ENCODE measurements at places on chromosomes 2 and 18.

- DNase-seq: no peak
Observed at GRCh38 chr2:56537756-56538155, 354.0 kb downstream of the CCDC85A start.

- DNase-seq: no peak
Observed at GRCh38 chr18:37422116-37422515, 143.5 kb downstream of the CELF4 start.

DNA sequence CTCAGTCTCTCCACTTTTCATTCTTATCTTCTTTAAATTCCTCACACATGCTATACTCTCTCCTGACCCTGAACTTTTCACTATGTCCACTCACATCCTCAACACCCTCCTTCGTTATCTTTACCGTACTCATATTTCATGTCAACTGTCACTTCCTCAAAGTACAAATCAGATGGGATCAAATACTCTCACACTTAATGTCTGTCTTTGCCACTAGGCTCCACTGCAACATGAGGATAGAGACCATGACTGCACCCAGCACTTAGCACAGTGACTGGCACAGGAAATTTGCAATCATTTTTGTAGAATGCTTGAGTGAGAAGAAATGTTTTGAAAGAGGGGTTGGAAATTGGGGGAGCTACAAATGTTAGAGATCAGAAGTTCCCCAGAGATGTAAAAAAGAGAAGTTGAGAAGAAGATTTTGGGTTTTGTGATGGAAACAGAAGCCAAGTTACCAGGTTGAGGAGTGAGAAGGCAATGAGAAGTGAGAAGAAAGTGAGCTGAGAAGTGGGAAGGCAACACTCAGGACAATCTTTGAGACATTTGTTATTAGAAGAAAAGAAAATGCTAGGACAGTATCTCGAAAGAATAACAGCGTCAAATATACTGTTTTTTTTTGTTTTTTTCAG, 87.0 kb downstream of the CCDC141 start:
- no peak for DNase-seq

GRCh38 chr2:100802066-100802465, 17.9 kb upstream of the NPAS2 start:
- DNase-seq: no peak

GRCh38 chr2:78757191-78757590, 268.3 kb upstream of the REG3G start:
- no peak for DNase-seq

GRCh38 chr2:107592280-107592624, 234.4 kb upstream of the RGPD4 start:
- DNase-seq: no peak

DNA sequence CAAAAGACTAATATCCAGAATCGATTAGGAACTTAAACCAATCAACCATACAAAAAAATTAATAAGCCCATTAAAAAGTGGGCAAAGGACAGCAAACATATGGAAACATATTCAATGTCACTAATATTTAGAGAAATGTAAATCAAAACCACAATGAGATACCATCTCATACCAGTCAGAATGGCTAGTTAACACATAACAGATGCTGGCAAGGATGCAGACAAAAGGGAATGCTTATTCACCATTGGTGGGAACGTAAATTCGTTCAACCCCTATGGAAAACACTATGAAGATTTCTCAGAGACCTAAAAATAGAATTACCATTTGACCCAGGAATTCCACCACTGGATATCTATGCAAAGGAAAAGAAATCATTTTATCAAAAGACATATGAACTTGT, 468.2 kb upstream of the ST6GAL2 start:
- no peak for DNase-seq

DNA sequence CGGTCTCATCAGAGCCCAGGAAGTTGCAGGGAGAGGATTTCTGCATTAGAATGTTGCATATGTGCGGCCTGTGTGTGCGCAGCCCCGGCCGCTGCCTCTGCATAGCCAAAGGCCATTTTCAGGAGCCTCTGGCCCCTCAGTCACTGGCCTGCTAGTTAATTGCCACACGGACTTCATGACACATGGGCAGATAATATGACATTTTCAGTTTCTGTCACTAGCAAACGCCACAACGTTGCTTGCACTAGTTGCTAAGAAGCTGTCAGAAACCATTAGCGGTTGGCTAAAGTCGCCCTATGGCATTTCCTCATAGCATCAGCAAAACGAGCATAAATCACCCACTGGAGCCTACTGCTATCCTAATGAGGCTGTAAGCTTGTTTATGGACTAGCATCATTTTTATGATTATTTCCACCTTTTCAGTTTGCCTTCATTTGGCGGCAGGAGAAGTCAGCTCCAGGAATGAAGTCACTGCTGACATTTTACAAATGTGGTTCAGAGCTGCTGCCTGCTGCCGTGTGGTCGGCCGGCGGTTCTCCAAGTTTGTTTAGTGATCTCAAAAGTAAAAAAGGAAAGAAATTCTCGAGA, 73.7 kb downstream of the MEIS1 start:
- no peak for DNase-seq

DNA sequence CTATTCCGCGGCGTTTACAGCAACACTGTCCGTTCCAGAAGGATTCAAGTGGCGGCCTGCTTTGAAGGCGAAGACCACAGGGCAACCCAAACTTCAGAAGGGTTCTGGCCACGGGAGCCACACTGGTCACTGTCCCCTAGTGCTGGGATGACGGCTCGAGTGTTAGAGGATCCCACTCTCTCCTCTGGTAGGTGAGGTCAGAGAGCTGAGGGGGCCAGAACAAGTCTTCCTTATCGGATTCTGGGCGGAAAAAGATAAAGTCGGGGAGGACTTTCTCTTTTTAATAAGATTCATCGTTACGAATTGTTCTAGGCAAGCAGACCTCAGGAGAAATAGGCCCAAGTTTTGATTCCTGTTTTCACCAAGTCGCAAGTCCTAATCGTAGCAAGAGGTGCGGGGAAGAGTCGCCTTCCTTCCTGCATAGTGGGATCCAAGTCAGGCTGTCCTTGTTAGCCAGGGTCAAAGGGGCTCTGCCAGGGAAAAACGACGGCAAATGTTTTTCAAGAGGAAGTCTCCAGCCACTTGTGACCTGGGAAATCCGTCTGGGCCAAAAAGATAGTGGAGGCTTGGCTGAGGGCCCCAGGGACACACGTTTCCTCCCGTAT, 864 bp upstream of the MYL12A start:
- no peak for DNase-seq

GRCh38 chr2:229673676-229674075, 40.7 kb downstream of the DNER start:
- DNase-seq: no peak

GRCh38 chr2:226300196-226300886, 499.3 kb downstream of the IRS1 start:
- no peak for DNase-seq

DNA sequence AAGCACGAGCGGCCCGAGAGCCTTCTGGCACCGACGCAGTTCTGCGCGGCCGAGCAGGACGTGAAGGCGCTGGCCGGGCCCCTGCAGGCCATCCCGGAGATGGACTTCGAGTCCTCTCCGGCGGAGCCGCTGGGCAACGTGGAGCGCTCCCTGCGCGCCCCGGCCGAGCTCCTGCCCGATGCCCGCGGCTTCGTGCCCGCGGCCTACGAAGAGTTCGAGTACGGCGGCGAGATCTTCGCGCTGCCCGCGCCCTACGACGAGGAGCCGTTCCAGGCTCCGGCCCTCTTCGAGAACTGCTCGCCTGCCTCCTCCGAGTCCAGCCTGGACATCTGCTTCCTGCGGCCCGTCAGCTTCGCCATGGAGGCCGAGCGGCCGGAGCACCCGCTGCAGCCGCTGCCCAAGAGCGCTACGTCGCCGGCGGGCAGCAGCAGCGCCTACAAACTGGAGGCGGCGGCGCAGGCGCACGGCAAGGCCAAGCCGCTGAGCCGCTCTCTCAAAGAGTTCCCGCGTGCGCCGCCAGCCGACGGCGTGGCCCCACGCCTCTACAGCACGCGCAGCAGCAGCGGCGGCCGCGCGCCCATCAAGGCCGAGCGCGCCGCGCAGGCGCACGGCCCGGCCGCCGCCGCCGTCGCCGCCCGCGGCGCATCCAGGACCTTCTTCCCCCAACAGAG, 70.4 kb downstream of the ARHGEF33 start:
- DNase-seq: peak; percentile 85

DNA sequence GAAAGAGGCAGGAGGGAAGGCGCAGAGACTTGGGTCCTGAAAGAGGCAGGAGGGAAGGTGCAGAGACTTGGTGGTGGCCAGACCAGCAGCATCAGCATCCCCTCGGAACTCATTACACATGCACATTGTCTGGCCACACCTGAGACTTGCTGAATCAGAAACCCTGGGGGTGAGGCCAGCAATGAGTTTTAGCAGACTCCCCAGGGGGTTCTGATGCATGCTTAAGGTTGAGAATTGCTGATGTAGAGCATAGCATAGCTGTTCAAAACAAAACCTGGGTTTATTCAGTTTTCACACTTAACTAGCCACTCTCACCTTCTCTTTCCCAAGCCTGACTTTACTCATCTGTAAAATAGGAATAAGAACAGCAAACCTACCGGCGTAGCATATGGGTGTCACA, 122.9 kb downstream of the MRO start:
- no peak for DNase-seq

GRCh38 chr2:76633276-76633921, 888.8 kb downstream of the LRRTM4 start:
- DNase-seq: no peak

DNA sequence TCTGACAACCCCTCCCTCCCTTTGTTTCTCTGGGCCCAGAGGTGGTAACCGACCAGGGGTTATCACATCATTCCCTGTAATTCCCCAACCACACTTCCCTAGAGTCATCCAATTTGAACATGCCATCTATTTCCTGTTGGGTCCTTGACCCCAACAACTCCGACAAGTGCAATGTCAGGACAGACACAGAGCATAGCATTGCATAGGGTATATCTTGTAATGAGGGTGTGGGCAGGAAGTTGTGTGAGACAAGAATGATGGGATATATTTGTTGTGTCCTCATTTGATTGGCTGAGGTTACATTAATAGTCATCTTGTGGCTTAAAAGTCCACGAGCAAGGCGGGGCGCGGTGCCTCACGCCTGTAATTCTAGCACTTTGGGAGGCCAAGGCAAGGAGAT, 33.4 kb upstream of the CNOT11 start:
- DNase-seq: no peak
